Right kidney (tissue), 9 donors: ENCODE measurements at places on chromosomes 3 and 15.
A peak's percentile ranks its signal among the peaks of the same experiment; 100 is the strongest.

GRCh38 chr3:148318240-148318639 lies 379.5 kb upstream of the AGTR1 start:
- DNase-seq: no peak

GRCh38 chr3:27479806-27480543 lies 4.2 kb downstream of the SLC4A7 start:
- DNase-seq: no peak

DNA sequence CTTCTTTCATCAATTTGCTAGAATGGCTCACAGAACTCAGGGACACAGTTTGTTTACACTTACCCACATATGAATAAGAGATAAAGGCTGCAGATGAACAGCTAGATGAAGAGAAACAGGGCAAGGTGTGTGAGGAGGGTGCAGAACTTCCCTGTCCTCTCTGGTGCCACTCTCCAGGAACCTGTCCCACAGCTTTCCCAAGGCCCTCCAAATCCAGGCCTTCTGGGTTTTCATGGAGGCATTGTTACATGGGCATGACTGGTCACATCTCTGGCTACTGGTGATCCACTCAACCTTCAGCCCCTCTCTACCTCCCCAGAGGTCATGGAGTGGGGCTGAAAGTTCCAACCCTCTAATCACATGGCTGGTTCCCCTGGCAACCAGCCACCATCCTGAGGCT lies 73.6 kb downstream of the ITGB5 start:
- no peak for DNase-seq

DNA sequence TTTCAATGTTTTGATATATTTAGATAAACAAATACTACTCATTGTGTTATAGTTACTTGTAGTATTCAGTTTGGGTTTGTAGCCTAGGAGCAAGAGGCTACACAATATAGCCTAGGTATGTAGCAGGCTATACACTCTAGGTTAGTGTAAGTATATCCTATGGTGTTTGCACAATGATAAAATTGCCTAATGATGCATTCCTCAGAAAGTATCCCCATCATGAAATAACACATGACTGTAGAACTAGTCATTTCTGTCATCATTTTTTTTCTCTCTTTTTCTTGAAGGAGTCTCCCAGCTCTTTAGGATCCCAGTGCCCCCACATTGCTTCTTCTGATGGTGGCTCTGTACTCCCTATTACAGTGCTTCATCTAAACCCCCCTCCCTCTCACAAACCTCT lies 157.7 kb upstream of the CADPS start:
- no peak for DNase-seq

DNA sequence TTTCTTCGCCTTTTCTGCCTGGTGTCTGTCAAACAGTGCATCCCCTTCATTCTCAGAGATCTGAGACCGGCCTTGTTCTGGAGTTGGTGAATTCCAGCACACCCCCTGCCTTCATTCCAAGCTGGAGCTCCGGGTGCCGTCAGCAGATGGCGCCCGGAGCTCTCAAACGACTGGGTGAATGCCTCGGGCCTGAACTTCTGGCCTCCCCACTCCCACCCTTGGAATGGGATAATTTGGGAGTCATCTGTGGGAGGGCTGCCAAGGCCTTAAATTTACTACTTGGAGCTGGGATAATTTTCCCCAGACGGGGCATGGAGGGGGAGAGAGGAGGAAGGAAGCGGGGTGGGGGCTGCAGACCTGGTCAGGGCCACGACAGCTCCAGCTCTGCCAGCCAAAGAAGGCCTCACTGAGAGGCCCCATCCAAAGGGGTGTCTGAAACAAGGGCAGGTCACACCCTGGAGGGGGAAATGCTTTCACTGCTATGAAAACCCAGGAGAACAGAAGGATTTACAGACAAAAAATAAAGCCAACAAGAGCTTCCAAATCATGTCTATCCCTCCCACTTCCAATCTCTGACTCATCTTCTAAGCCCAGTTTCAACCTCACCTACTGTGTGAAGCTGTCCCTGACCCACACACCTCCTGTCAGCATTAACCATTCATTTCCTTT lies 187.9 kb downstream of the OPA1 start:
- DNase-seq: peak; percentile 81

DNA sequence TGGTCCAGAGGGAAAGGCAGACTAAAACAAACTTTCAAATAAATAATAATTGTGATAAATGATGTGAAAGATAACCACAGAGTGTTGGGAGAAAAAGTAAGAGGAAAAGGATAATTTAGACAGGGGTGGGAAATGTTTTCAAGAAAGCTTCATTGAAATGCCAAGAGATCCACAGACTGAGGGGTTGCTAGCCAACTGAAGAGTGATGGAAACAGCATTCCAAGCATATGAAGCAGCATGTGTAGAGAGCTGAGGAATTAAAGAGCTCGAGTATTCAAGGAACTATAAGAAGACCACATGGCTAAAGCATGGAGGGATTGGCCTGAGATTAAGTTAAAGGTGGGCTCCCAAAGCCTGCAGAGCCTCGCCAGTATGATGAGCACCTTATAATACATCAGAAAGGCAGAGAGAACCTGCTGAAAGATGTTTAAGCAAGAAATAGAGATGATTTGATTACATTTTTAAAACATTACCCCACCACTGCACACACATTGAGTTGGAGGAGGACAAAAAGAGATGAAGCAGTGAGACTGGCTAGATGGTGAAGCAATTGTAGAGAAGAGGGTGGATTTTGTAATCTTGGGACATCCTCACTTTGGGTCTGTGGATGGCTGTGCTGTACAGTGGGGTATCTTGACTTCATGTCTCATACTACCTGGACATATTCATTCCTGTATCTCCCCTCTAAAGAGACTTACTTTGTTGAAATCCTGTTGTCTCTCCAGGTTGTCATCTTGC lies 100.8 kb downstream of the STAC start:
- DNase-seq: no peak

DNA sequence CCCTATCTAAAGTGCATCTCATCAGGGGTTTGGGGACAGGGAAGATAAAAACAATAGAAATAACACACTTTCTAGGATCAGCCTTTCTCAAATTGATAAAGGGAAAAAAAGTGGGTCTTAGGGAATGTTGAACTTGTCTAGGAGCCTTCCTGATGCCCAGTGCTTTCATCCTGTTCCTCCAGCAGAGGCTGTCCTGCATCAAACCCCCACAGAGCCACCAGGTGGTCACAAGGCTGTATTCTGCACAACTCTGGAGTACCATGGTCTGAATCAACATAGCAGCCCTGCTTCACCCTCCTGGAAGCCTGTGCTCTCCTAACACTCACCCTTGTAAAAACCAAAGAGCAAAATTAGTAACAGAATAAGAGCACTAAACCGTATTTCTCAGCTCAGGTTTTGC lies 118.5 kb upstream of the SLC25A36 start:
- no peak for DNase-seq

- DNase-seq: peak; percentile 30
These were observed 34.8 kb downstream of the COMMD2 start for GRCh38 chr3:149717391-149718056.

DNA sequence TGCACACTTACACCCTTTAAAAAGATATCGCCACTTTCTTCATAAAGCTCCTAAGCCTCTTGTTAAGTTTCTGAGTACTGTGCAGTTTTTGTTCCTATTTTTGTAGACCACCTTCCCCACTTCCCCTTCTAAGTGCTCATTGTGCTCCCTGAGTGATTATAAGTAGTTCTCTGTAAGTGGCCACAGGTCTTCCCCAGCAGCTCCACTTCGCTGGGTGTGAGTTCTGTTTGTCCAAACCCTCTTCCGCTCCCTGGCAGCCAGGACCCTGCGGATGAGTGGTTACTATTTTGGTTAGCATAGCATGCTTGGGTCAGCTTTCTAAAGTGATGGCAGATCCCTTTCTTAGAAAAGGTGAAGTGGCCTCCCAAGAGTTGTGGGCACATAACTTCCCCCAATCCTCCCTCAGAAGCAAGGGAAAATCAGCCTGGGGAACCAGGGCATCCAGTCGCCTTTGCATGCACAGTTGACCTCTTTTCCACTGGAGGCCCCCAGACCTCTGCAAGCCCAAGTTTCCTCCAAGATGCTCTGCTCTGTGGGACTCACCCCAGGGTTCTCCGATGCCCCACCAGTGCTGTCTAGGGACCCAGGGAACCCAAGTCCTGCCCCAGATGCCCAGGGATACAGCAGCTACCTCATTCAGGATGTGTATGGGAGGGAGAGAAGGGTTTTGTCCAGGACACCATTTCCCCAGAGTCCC lies 69.6 kb downstream of the ATP10A start:
- no peak for DNase-seq

- no peak for DNase-seq
These were observed 5.9 kb downstream of the ISG20 start for GRCh38 chr15:88644741-88645140.

DNA sequence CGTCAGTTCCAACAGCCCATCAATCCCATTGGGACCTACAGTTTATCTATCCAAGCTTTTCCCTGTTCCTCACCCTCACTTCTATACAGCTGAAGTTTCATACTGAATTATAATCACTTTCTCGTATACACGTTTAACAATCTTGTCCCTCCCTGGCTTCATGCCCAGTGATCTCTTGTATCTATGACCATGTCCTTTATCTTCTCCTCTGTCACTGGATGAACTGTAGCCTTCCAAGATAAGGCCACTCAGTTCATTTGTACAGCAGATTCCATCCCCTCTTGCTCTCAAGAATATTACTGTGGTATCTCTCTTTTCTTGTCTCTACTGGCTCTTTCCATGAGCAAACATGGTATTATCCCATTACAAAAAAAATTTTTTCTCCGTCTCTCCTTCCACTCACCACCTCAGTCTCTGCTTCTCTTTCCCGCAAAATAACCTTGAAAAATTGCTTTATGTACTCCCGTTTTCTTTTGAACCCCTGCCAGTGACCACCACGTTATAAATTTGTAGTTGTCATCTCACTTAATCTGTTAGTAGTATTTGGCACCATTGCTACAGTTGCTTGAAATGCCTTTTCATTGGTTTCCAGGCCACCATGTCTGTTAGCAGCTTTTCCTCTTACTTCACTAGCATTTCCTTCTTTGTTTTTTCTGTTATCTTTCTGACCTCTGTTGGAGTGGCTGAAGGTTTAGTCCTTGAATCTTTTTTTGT lies 9.4 kb downstream of the CTNNB1 start:
- DNase-seq: no peak

DNA sequence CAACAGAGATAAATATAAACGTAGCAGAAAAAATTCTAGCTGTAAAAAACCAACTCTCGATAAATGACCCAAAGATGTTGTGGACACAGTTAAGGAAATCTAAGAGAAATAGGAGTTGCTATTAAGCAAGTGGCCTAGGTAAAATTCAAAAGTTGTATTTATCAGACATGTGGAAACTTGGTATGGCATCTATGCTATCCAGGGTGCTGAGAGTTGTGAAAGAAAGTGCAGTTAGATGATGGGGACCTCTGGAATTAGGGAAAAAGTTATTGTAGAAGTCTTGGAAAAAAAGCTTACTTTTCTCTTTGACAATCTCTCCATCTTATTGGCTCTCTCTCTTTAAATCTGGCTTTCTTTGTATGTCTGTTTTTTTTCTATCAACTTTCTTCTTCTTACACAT lies 1090.9 kb downstream of the TBL1XR1 start:
- no peak for DNase-seq

DNA sequence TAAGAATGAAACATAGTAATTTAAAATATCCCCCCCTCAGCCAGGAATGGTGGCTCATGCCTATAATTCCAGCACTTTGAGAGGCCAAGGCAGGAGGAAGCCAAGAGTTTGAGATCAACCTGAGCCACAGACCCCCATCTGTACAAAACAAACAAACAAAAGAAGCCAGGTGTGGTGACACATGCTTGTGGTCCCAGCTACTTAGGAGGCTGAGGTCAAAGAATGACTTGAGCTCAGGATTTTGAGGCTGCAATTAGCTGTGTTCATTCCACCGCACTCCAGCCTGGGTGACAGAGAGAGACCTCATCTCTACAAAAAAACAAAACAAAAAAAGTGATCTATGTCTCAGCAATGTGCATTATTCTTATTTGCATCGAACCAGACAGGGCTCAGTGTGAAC lies 800.8 kb downstream of the MCTP2 start:
- DNase-seq: no peak

- no peak for DNase-seq
These were observed 32.1 kb upstream of the EBLN2 start for GRCh38 chr3:73029321-73029796.

- DNase-seq: no peak
These were observed 10.1 kb upstream of the AVEN start for GRCh38 chr15:34049112-34049511.

DNA sequence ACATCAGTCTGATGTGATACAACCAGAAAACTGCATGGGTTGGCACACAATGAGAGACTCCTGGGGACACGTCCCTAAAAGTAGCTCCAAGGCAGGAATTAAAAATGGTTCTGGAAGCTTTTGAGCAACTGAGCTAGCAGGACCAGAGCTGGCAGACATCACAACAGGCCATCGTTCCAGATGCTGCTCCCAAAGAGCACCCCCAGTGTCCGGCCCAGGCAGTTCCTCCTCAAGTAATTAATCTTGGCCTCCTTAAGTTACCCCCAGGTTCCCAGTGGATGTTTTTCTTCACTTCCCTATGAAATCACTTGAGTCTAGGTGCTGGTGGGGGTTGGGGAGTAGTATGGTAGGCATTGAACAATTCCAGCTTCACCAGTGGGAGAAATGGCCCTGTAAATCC lies 711.6 kb downstream of the MECOM start:
- no peak for DNase-seq

DNA sequence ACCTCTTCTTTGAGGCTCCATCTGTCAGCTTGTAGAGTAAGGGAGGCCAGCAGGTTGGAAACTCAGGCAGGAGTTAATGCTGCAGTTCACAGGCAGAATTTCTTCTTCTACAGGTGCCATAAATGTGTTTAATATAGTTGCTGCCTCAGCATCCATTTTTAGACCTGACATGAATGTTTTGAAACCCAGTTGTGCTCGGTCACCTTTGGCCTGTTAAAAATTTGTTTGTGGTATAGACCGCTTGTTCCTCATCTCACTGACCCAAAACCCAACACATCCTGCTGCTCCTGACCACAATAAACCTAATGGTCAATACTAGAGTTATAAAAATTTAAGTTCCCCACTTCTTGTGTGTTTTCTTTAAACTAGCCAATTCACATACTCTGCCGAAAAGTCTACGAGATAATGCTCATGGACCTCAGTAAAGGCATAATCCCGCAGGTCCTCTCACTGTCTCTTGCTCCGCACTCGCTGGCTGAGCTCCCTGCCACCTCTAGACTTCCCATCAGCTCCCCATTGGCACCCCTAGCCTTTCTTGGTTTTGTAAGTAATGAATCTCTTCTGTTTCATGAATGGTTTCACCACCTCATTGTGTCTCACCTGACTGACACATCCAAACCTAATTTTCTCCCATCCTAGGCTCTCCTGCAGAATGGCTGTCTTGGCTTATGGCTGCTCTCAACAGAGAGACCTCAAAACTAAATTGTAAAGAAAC lies 138.5 kb upstream of the STRIT1 start:
- no peak for DNase-seq
